ENCODE measurements at places on chromosomes 11 and 22. TPM values are rescaled to one million over a fixed set of nuclear protein-coding genes. Genes with fewer than 3 reads are reported as not detected.

ARL2 gene
- total RNA-seq = 17.2 TPM

GTSE1 gene
- total RNA-seq = 0.57 TPM

LMO1 gene
- not detected for total RNA-seq

UBQLNL gene
- 0.29 TPM for total RNA-seq

NOX4 gene
- total RNA-seq = not detected

ALX4 gene
- not detected for total RNA-seq

E2F8 gene
- 0.21 TPM for total RNA-seq

PLEKHB1 gene
- total RNA-seq = 26.5 TPM

OR51I1 gene
- total RNA-seq = not detected

OR56B4 gene
- not detected for total RNA-seq

GRCh38 chr22:44540756-44541670 is 43.0 kb upstream of the RTL6 start:
- H3K4me1 ChIP-seq = peaks cover 3% of the 10 kb centered on the region
- H3K27ac ChIP-seq = no peak overlapping the region
- H3K4me3 ChIP-seq = no peak overlapping the region
- DNase-seq = no peak

DNA sequence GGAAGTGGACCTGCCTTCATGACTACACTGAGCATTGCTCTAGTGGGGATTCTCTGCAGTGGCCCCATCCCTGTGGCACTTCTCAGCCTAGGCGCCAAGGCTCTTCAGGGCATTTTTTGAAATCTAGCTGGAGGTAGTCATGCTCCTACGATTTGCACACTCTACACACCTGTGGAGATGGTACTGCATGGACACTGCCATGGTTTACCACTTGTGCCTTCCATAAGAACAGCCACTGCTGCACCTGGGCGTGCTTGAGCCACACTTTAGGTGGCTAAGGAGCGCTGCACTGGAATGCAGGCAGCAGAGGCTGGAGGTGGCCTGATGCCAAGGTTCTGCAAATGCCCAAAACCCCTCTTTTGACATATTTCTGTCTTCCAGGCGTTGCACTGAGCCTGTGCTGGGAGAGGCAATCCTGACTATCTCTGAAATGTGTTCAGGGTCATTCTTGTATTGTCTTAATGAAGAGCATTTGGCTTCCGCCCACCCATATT is 24.3 kb downstream of the IZUMO1R start:
- no peak overlapping the region for H3K4me3 ChIP-seq
- DNase-seq = no peak
- peaks cover 2% of the 10 kb centered on the region for H3K4me1 ChIP-seq
- no peaks in the 10 kb centered on the region for H3K36me3 ChIP-seq
- H3K27ac ChIP-seq = no peak overlapping the region
- peaks cover 5% of the 10 kb centered on the region for H3K27me3 ChIP-seq

DNA sequence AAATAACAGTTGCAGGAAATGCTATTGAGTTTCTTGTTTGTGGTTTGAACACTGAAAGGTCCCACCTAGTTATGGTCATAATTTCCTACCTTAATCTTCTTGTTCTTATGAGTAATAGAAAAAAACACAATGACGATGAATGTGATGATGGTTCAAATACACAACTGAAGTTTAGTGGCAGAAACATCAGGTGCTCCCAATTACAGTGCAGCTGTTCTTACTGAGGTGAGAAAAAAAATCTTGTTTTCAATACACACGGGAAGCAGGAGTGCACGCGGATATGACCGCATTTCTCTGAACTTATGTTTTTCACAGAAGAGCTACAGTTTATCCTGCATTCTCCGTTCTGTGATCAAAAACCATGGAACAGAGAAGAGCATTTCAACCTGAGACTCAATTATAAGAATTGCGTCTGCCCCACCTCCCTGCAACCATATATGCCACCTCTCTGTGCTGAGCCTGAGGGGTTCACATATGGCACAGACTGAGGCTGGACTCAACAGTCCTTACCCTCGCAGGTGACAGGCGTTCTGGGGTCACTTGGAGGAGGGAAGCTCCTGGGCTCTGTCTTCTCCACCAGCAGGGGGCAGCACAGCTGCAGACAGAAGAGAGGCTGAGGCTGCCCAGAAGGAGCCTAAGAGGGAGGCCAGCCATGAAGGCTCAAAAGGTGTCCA is 99.7 kb upstream of the IGLL5 start:
- H3K27ac ChIP-seq = no peak overlapping the region
- peaks cover 23% of the 10 kb centered on the region for H3K27me3 ChIP-seq
- H3K4me3 ChIP-seq = peak overlapping the region; percentile 19
- DNase-seq = peak; percentile 45
- H3K36me3 ChIP-seq = no peaks in the 10 kb centered on the region

- peaks cover 45% of the 10 kb centered on the region for H3K4me1 ChIP-seq
- H3K27ac ChIP-seq = peak overlapping the region; percentile 91
- DNase-seq = peak; percentile 60
- H3K27me3 ChIP-seq = no peaks in the 10 kb centered on the region
Measured at GRCh38 chr22:20571531-20572007, 64.2 kb downstream of the MED15 start.

DNA sequence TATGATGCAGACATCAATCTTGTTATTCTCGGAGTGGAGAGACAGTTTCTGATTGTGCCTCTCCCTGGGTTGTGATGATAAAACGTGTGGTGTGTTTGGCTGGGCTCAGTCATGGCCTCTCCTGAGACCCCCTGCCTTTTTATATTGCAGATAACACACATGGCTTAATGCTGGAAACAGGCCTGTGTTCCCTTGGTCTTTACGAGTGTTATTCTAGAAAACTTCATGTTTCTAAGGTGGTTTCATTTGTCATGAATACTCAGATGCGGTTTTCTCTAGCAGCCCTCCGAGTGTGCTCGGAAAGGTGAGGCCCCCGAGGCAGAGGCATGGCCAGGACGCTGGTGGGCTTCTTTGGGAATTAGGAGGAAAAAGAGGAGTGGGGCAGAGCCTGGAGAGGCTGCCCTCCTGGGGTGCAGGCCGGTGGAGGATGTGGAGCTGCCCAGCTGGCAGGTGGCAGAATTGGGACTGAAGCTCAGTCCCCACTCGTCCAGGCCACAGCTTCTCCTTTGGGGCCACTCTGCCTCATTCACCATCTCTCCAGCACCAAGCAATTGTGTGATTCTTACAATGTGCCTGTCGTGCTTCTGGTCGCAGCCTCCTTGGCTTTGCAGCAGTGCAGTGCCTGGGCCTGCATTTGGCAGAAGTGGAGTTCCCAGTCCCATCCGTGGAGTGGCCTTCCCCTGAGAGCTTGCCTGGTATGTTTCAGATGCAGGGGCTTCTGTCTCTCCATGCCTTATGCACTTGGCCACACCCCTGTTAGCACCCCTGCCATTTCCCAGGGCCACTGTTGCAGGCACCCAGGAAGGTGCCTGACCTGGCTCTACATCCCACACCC is 309.6 kb downstream of the TBC1D22A start:
- no peaks in the 10 kb centered on the region for H3K36me3 ChIP-seq
- no peak overlapping the region for H3K27ac ChIP-seq
- H3K4me3 ChIP-seq = no peak overlapping the region
- peaks cover 6% of the 10 kb centered on the region for H3K4me1 ChIP-seq

- no peaks in the 10 kb centered on the region for H3K27me3 ChIP-seq
- H3K4me1 ChIP-seq = peaks cover 8% of the 10 kb centered on the region
- H3K4me3 ChIP-seq = no peak overlapping the region
- H3K36me3 ChIP-seq = peaks cover 2% of the 10 kb centered on the region
Measured at GRCh38 chr11:9160166-9160565, 68.8 kb upstream of the SCUBE2 start.

DNA sequence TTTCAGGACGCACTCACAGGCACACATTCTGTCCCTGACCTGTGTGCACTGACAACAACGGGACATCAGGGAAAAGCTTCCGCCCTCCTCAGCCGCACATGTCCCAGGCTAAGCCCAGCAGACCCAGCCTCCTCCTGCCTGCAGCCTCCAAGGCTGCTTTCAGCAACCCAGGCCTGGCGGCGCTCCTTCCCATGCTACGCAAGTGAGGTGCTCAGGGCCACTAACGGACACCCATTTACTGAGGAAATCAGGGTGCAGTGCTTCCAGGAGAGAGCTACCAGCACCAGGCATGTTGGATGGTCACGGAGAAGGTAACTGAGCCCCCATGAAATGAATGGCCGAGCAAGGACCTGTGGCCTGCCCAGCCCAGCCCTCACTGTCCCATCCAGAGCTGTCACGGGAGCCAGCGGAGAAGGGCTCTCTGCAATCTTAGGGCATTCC is 6.9 kb downstream of the MOB2 start:
- no peak overlapping the region for H3K27ac ChIP-seq
- peaks cover 10% of the 10 kb centered on the region for H3K4me1 ChIP-seq
- DNase-seq = no peak
- no peaks in the 10 kb centered on the region for H3K27me3 ChIP-seq

GRCh38 chr22:39593066-39593930 is 22.7 kb downstream of the CACNA1I start:
- DNase-seq = no peak
- no peak overlapping the region for H3K4me3 ChIP-seq
- peaks cover 5% of the 10 kb centered on the region for H3K36me3 ChIP-seq

GRCh38 chr11:118705111-118705741 is 25.8 kb upstream of the TREH start:
- DNase-seq = peak; percentile 19
- H3K27me3 ChIP-seq = no peaks in the 10 kb centered on the region
- peak overlapping the region; percentile 94 for H3K27ac ChIP-seq
- H3K4me3 ChIP-seq = peak overlapping the region; percentile 77

- H3K27ac ChIP-seq = no peak overlapping the region
- H3K27me3 ChIP-seq = no peaks in the 10 kb centered on the region
- H3K36me3 ChIP-seq = peaks cover 9% of the 10 kb centered on the region
- DNase-seq = no peak
- no peak overlapping the region for H3K4me3 ChIP-seq
Measured at GRCh38 chr11:44781655-44782054, 54.9 kb downstream of the TSPAN18 start.

DNA sequence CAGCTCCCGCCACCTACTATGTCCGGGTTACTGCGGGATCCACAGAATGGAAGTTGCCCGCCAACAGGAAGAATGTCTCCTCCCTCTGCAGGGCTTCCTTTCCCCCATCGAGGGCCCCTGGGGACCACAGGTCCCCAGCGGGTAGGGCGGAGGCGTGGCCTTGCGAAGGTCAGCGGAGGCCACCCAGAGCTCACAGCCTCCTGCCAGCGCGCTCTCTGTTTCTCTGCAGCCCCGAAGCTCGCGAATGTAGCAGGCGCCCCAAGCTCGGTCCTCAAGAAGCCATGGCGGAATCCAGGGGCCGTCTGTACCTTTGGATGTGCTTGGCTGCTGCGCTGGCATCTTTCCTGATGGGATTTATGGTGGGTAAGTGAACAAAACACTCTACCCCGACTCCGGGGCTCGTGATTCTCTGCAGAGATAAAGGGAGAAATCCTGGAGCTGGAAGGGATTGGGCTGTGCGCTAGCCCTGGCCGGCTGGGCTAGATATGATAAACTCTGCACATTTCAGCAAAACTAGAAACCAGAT is at the start of gene NAALAD2:
NAALAD2 (plus strand) TSS at position 186 of the 526 bp plus-strand sequence; CDS start at position 282, 96 bp downstream.
- peaks cover 10% of the 10 kb centered on the region for H3K4me1 ChIP-seq
- peaks cover 55% of the 10 kb centered on the region for H3K27me3 ChIP-seq
- no peak within 1 kb of the TSS for H3K27ac ChIP-seq
- H3K4me3 ChIP-seq = peak within 1 kb of the TSS; percentile 61
- DNase-seq = no peak

- no peak for DNase-seq
- H3K27me3 ChIP-seq = no peaks in the 10 kb centered on the region
- H3K4me3 ChIP-seq = no peak overlapping the region
- H3K4me1 ChIP-seq = peaks cover 3% of the 10 kb centered on the region
- no peaks in the 10 kb centered on the region for H3K36me3 ChIP-seq
Measured at GRCh38 chr22:49993649-49994360, 18.8 kb downstream of the IL17REL start.

- no peaks in the 10 kb centered on the region for H3K36me3 ChIP-seq
- no peak overlapping the region for H3K4me3 ChIP-seq
- no peak overlapping the region for H3K27ac ChIP-seq
- no peak for DNase-seq
Measured at GRCh38 chr11:87600938-87601337, 563.2 kb downstream of the TMEM135 start.

DNA sequence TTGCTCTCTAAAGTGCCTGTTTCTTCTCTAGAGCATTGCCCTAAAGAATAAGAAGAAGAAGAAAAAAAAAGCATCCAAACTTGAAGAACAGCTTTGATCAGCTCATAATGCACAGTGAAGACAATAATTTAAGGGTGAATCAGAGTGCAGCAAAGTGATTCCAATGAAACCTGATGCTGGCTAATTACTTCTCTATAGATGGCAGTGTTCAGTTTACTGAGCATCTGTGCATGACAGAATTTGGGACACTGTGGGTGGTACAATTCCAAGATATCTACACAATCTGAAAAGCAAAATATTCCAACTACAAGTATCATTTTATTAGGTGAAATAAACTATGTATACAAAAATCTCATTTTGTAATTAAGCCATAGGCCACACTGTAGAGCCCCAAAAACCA is 450.5 kb upstream of the CCDC90B start:
- peaks cover 3% of the 10 kb centered on the region for H3K36me3 ChIP-seq
- peaks cover 11% of the 10 kb centered on the region for H3K27me3 ChIP-seq
- H3K4me1 ChIP-seq = no peaks in the 10 kb centered on the region

GRCh38 chr11:37504921-37505320 is 906.9 kb upstream of the RAG2 start:
- no peak for DNase-seq
- no peak overlapping the region for H3K27ac ChIP-seq
- no peaks in the 10 kb centered on the region for H3K4me1 ChIP-seq
- no peaks in the 10 kb centered on the region for H3K27me3 ChIP-seq
- no peaks in the 10 kb centered on the region for H3K36me3 ChIP-seq

GRCh38 chr22:30637701-30638114 is 2.1 kb downstream of the SLC35E4 start:
- DNase-seq = no peak
- peaks cover 11% of the 10 kb centered on the region for H3K4me1 ChIP-seq
- H3K27me3 ChIP-seq = no peaks in the 10 kb centered on the region
- H3K27ac ChIP-seq = no peak overlapping the region
- peak overlapping the region; percentile 25 for H3K4me3 ChIP-seq

DNA sequence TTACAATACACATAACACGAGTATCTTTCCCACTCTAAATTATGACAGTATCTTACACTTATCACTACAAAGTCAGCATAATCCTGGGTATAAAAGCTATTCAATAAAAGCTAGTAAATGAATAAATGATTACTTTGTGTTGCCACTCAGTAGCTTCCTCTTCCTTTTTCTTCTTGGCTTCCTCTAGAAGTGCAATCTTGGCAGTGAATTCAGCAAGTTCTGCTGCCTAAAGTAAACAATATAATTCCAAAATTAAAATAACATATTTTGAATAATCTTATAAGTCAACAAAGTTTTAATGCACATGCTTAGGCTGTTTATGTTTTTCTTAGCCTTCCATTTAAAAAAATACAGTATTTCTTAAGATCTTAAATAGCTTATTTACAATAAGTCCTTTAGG is 60.4 kb downstream of the RDX start:
- peaks cover 14% of the 10 kb centered on the region for H3K36me3 ChIP-seq
- DNase-seq = no peak
- no peaks in the 10 kb centered on the region for H3K27me3 ChIP-seq
- H3K4me1 ChIP-seq = peaks cover 7% of the 10 kb centered on the region
- no peak overlapping the region for H3K4me3 ChIP-seq

Measured in T-helper 17 cell (primary cell).